ENCODE measurements at places on chromosomes 7 and 10.
A peak's percentile ranks its signal among the peaks of the same experiment; 100 is the strongest.

GRCh38 chr7:154741131-154741530 is 261.8 kb downstream of the PAXIP1 start:
- DNase-seq: no peak

- no peak for DNase-seq
Observed at GRCh38 chr7:3931843-3932242, 630.8 kb downstream of the SDK1 start.

DNA sequence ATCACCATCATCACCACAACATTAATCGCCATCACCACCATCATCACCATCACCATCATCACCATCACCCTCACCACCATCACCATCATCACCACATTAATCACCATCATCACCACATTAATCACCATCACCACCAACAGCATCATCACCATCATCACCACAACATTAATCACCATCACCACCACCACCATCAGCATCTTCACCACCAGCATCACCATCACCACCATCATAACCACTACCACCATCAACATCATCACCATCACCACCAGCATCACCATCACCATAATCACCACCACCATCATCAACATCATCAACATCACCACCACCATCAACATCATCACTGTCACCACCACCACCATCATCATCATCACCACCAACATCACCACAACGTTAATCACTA is 124.6 kb downstream of the WDFY4 start:
- DNase-seq: no peak

DNA sequence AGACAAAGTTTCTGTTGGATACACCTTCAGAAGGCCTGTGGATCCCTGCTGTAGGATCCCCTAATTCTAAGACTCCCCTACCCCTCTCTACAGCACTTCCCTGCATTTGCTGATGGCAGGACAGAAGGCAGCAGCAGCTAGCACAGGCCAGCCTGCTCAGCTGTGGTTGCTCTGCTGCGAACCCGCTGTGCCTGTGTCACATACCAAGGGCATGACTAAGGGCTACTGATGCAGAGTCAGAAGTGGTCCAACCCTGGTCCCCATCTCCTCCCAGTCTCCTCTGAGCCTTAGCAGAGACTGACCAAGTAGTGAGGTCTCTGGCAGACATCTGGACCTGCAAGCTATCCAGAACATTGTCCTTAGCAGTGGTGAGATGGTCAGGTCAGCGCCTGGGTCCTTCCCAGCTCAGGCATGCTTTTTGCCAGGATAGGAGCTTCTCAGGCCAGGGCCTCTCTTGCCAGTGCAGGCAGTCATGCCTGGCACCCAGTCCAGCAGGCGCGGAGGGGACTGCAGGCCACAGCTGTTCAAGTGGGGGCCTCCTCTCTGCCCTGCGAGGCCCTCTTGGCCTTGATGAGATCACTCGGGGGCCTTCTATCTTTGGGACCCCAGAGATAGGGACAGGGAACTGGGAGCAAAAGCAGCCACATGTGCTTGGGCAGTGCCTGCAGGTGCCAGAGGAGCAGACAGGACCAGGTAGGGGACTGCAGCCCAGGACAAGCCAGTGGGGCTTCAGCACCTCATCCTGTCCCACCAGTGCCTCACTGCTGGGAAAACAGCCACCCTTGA is 146.4 kb downstream of the ZNF248 start:
- no peak for DNase-seq

DNA sequence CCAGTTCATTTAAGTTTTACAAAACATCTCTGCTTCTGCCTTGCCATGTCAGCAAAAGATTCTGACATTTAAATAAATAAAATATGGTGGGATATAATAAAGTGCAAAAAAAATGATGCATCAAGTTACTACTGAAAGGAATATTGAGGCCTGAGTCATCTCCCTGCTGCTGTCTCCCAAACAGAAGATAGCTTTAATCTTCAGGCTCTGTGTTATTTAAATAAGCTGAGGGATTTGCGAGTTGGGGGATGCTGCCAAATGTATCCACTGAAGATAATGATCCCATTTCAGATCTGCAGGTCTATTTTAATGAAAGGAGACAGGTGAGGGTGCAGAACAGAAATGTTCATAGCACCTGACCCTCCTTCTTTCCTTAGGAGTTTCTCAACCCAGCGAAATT is 720.8 kb downstream of the AUTS2 start:
- no peak for DNase-seq

DNA sequence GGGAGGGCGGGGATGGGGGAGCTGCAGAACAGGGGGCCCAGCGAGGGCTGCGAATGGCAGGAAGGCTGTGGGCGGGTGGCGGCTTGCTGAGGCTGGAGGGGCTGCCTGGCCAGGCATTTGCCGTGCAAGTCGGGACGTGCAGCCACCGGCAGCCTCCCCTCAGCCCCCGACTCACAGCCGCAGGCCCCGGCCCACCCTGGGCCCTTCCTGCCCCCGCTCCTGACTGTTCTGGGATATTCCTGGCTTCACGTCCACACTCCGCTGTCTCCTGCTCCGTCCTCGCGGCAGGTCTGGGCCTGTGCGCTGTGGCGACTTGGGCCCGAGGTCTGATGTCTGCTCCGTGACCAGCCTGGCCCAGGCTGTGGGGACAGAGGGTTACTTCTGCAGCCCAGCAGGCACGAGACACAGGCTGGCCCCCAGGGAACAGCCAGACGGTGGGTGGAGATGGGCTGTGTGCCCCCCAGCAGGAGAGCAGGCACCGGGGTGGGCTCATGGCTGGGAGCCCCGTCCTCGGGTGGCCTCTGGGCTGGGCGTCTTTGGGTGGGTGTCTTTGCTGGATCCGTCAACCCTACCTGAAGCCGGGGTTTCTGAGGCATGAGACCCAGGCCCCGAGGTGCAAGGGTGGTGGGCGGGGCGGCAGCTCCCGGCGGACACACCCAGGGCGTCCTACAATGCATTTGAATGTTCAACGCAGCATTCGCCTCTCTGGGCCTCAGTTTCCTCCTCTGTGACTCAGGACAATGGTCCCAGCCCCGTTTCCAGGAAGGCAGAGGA is 86.5 kb downstream of the FOXL3 start:
- DNase-seq: no peak

GRCh38 chr10:17805921-17806577 is 3.1 kb upstream of the MRC1 start:
- no peak for DNase-seq

GRCh38 chr10:26488344-26488743 is 50.2 kb downstream of the APBB1IP start:
- peak; percentile 4 for DNase-seq

Measured in Calu3 (cell line).